ENCODE measurements at places on chromosomes 2 and 18.

- DNase-seq, result no peak
Observed at GRCh38 chr2:158120664-158121641, 19.3 kb downstream of the UPP2 start.

DNA sequence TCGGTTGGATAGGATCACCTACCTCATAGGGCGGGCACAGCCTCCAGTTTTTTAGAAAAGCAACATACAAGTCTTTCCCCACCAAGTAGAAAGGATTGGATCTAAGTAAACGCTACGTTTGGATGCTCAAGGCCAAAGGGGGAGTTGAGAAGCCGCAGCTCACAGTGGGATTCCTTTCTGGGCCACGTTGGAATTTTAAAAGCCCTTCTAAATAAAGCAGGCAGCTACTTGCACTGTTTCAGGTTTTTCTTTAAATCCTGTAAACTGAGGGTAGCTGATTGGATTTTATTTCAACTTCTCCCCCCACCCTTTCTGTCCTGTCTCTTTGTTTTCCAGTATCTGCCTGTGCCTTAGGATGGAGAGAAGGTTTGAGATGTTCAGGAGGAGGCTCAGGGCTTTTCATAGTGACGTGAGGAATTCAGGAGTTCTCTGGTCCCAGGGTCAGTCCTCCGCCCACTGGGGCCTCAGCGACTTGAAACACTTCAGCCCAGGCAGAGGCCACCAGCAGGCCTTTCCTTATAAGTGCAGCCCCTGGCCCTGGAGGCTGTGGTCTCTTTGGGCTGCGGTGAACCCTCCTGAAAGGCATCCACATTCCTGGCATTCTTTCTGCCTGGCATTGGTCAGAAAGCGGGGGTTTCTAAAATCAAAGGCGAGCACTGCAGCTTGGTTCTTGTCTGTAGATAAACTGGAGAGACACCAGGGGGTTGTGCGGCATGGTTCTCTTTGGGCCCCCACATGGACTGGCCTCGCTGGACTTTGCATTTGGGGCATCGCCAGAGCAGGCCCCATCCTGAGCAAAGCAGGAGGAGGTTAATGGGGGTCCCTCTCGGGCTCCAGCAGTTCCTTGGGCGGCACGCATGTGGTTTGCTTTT, 44.5 kb downstream of the SH3BP4 start:
- DNase-seq, result no peak

GRCh38 chr18:61079714-61080113, 253.5 kb upstream of the CDH20 start:
- DNase-seq, result no peak

GRCh38 chr18:49168281-49168985, 217.7 kb upstream of the SMAD7 start:
- no peak for DNase-seq

GRCh38 chr2:161177969-161178368, 17.7 kb downstream of the TANK start:
- DNase-seq, result no peak

- DNase-seq, result no peak
Observed at GRCh38 chr2:100765481-100765880, 54.5 kb upstream of the NPAS2 start.

DNA sequence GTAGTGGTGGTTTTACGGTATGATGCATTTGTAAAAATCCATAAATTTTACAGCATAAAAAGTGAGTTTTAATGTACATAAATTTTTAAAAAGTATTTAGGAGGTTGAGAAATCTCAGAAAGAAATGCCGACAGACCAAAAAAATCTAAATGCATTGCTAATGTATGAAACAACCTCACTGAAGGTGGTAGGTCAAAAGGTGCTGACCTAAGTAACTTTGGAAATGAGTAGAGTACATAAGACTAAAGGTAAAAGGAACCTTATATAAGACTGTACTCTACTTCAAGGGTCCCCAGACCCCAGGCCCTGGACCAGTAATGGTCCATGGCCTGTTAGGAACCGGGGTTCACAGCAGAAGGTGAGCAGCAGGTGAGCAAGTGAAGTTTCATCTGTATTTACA, 163.4 kb downstream of the COL6A3 start:
- no peak for DNase-seq

DNA sequence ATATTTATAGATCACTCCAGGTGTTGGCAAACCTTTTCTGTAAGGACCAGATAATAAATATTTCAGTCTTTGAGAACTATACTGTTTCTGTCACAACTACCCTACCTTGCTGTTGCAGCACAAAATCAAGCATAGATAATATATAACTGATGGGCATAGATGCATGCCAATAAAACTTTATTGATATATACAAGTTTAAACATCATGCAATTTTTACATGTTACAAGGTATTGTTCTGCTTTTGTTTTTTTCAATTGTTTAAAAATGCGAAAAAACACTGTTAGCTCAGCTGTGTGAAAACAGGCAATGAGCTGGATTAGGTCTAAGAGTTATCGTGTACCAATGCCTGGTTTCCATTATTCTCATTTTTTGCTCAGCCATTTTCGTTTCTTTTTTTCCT, 47.6 kb upstream of the FN1 start:
- DNase-seq, result no peak

DNA sequence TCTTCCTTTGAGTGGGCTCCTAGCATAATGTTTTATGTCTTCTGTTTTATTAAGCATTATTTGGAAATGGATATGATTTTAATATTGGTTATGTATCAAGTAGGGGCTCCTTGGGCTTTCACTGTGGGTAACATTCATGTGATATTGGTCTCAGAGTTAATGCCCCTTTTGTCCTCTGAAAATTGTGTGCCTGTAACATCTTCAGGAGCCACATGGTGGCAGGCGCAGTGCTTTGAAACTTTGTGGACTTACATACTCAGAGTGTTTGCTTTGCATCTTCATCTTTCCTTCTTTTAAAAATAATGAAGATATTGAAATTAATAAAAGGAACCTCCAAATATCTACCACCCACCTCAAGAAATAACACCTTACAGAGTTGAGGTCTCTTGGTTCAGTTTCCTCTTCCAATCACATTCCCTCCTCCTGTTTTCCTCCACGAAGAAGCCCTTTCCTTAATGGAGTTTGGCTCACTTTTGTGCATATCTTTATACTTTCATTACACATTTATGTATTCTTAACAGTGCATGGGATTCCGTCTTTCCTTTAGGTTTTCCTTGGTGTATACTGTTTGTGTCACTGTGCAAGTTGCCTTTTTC, 73.5 kb downstream of the LIMS1 start:
- DNase-seq, result no peak

- DNase-seq, result no peak
Observed at GRCh38 chr2:86617153-86617552, 6.5 kb downstream of the RNF103 start.

GRCh38 chr18:11518788-11519685, 90.4 kb upstream of the SLC35G4 start:
- DNase-seq, result peak; percentile 46

DNA sequence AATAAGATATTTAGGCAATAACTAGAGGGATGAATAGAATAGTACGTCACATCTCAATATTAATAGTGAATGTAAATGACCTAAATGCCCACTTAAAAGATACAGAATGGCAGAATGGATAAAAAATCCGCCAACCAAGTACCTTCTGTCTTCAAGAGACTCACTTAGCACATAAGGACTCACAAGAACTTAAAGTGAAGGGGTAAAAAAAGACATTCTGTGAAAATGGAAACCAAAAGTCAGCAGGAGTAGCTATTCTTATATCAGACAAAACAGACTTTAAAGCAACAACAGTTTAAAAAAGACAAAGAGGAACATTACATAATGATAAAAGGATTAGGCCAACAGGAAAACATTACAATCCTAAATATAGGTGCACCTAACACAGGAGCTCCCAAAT, 56.7 kb upstream of the DSC1 start:
- no peak for DNase-seq

- DNase-seq, result no peak
Observed at GRCh38 chr2:9010866-9011265, 7.4 kb upstream of the MBOAT2 start.

GRCh38 chr2:27160191-27160590, 11.4 kb downstream of the TCF23 start:
- DNase-seq, result no peak

GRCh38 chr2:231223458-231223976, 25.1 kb downstream of the ARMC9 start:
- DNase-seq, result no peak

GRCh38 chr2:40752796-40753195, 300.9 kb upstream of the SLC8A1 start:
- DNase-seq, result no peak

- no peak for DNase-seq
Observed at GRCh38 chr2:52311862-52312261, 1279.9 kb upstream of the NRXN1 start.

- DNase-seq, result no peak
Observed at GRCh38 chr2:767440-767839, 90.2 kb upstream of the TMEM18 start.

DNA sequence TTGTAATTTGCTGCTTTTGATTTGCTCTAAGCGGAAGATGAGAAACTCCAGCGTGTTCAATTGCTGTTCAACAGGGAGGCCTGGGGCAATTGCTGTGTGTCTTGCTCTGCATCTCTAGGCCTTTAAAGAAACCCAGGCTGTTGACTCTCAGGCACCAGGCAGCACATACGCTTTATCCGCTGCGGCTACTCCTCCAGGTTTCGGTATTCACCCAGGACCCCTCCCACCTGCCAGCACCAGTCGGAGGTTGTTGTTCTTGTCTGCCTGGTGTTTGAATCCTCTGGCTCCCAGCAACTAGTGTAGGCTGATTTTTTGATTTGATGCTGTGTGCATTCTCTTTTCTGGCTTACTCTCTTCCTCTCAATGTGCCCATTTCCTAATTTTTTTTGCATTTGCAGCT, 383.1 kb downstream of the TSN start:
- DNase-seq, result no peak

DNA sequence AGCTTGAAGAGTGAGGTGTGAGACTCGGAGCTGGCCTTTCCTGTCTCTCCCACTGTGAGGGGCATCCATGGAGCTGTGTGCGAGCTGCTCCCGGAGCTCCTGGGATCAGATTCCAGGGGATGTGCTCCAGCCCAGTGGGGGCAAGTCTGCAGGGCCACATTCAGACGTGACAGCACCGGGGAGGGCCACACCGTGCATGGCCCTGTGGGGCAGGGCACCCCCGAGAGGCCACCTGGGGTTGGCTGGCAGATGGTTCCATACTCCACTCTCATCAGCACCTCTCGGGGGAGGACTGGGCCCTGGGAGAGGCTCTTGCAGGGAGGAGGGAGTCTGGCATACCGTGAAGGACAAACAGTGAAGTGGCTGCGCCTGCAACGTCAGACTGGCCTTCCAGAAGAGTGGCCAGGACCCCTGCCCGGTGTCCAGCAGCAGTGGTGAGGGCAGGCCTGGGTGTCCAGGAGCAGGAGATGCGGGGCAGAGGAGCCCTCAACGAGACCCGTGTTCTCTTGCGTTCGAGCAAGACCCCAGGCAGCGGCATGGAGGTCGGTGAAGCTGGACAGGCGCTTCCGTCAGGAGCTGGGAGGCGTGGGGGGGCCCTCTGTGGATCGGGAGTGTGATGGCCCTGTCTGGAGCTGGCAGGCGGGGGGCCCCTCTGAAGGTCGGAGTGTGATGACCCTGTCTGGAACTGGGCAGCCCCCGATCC, 84.3 kb downstream of the ASB1 start:
- no peak for DNase-seq

GRCh38 chr2:127650041-127650784, 4.3 kb downstream of the GPR17 start:
- no peak for DNase-seq

- DNase-seq, result no peak
Observed at GRCh38 chr2:179898873-179899272, 37.5 kb upstream of the ZNF385B start.

DNA sequence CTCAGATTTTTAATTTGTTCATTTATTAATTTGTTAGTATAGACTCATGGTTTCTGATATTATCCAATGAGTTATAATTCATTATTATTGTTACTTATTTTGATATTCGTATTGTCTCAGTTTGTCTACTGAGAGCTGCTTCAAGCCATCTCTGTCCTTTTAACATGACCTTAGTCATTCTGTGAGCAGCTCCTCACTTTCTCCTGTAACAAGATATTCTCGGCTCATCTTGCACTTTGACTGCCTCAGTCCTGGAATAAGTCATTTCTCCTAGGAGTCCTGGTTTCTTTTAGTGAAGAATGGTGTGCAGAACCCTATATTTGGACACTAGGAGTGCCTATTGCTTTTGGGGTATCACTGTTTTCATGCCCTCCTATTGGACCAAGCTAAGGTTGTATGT, 13.2 kb downstream of the ASB1 start:
- DNase-seq, result no peak

DNA sequence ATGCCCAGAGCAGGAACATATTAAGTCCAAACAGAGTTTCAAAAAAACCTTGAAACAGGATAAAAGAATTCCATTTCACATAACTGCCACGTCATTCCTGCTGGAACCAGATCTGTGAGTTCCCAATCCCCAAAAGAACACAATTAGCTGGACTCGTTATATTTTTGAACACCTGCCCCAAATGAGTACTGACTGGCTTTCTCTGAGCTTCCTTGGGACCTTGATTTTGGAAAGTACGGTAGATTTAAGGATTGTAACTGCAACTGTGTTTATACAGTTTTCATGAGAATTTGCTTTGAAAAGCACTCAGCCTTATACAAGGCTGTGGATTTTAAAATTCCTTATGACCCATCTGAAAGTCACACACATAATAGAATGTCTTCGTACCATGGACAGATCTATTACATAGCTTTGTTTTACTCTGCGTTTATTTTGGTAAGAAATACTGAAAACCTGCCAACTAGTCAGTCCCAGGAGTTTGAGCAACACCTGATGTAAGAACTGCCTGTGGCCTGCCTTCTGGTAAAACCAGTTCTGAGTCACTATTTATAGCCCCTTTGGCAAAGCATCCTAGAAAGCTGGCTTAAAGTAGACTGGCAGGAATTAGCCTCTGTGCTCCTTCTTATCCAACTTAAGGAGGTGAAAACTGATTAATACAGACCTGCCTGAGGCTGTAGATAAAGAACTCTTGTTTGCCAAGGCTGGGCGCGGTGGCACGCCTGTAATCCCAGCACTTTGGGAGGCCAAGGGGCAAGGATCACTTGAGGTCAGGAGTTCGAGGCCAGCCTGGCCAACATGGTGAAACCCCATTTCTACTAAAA, 48.1 kb downstream of the MERTK start:
- no peak for DNase-seq

DNA sequence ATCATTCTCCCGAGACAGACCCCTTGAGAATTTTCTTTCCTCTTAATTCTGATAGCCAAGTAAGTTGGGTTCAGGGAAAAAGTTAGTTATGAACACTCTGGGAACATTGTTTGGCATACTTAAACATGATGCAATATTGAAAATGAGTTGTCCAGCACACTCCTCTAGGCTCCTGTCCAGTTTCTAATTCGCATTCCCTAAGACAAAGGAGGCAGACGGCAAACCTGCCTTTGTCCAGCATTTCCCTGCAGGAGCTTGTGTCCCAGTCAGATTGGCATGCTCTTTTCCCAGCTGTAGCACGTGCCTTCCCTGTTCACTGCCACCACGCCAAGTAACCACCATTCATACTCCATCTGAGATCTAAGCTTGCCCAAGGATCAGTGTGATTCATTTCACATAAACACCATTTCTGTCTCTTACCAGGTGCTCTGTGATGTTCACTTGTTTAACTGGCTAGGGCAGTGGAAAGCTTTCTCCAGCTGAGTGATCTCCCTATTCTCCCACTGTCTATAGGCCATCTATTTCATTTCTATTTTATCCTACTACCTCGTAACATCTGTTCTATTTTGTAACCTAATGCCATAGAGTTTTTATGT, 150.0 kb upstream of the EPB41L3 start:
- no peak for DNase-seq

GRCh38 chr2:109000738-109001137, 11.7 kb upstream of the EDAR start:
- no peak for DNase-seq
